Stimulated activated CD4-positive, alpha-beta T cell treated with anti-CD3 and anti-CD28 coated beads, Interleukin-15, amount 100 ng/mL, for 1 hour (primary cell): ENCODE measurements at places on chromosomes 3 and 15.

DNA sequence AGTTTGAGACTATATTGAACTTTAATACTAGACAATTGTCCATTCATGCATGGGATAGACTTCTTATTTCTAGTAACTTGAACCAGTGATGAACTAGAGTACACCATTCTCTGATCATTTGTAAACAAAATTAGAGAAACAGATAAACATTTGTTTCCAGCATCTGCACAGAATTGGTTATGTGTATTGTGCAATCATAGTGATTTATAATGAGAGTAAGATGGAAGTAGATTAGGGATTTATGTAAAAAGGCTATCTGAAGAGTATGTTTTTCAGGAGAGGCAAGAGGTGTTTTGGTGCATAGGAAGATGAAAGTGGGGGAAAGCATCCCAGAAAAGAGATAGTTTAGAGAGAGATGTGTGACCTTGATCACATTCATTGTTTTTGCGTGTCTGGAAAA is 695.0 kb downstream of the SQOR start:
- DNase-seq, result no peak

DNA sequence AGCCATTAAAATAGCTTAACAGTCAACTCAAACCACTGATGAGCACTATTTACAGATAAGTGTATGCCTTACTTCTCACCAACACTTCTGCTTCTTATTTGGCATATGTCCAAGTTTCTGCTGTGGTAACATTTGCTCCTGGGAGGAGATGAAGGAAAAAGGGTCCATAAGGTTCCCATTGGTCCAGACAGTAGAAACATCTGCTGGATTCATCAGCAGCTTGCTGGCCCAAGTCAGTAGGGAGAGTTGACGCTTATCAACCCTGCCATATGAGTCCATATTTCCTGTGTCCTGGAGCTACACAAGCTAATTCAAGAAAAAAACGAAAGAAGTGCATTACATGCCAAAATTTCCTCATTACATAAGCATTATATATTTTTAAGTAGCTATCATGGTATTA is 824.5 kb downstream of the CADM2 start:
- no peak for DNase-seq

- peak; percentile 82 for DNase-seq
These were observed 8.3 kb downstream of the ANKRD63 start for GRCh38 chr15:40274350-40275274.

DNA sequence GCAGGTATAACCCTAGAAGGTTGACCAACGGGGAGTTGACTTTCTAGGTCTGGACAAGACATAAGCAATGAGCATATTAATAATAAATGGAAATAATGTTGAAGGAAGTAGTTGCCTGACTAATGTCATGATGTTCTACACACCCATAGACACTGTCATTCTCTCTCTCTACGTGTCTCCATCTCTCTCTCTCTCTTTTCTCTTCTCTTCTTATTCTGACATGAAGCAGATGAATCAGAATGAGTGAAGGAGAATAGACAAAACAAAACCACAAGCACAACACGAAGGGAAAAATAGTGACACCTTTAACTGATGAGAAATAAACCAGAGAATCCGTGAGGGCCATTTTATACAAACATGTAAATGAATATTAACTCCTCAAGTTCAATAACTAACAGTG is 26.7 kb upstream of the CCDC80 start:
- DNase-seq, result no peak

- DNase-seq, result no peak
These were observed 33.4 kb upstream of the CRBN start for GRCh38 chr3:3212781-3213440.

DNA sequence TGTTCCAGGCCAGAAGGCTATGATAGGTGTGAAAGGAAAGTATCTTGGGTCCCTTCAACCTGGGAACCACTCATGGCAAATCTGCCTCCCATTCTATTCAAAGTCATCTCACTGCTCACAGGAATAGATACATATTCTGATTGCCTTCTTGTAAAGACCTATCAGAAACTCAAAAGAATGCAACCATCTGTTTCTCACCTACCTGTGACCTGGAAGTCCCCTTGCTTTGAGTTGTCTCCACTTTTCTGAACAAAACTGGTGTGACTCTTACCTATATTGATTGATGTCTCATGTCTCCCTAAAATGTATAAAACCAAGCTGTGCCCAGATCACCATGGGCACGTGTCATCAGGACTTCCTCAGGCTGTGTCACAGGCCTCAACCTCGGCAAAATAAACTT is 1149.3 kb downstream of the NSUN3 start:
- DNase-seq, result no peak
